ENCODE measurements at places on chromosomes 12 and 14.

DNA sequence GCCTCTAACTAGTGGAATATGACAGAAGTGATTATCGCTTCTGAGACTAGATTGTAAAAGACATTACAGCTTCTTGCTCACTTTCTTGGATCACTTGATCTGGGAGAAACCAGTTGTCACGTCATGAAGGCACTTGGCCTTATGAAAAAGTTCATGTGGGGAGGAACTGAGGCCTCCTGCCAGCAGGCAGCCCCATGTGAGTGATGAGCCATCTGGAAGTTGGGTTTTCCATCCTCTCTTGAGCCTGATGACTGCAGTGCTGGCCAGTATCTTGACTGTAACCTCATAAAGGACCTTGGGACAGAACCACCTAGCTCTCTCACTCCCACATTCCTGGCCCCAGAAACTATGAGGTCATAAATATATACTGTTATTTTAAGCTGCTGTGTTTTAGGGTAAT is 28.0 kb downstream of the TTLL5 start:
- DNase-seq: no peak

GRCh38 chr14:106218174-106218573 is 691.8 kb downstream of the TMEM121 start:
- DNase-seq: no peak

- DNase-seq: no peak
Observed at GRCh38 chr12:76560086-76560491, 518 bp upstream of the OSBPL8 start.

DNA sequence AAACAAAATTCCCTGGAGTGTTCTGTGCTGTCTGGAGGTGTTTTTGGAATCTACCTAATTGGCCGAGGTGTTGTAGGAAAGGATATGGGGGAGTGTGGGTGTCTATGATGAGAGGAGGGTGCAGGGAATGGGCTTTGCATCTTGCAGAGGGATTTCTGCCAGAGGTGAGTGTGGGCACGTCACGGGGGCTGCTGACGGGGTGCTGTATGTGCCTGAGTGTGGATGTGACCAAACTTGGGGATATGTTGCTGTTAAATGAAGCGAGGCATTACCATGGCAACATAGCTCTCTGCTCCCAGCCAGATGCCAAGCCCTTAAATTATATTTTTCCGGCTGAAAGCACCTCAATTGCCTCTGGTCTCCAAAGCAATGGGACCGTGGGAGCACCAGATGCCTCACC is 44.3 kb upstream of the SPTLC2 start:
- DNase-seq: no peak

GRCh38 chr12:92784797-92785562 is 82.2 kb downstream of the PLEKHG7 start:
- DNase-seq: no peak

GRCh38 chr12:25084816-25085215 is 110.1 kb downstream of the DNAI7 start:
- no peak for DNase-seq

DNA sequence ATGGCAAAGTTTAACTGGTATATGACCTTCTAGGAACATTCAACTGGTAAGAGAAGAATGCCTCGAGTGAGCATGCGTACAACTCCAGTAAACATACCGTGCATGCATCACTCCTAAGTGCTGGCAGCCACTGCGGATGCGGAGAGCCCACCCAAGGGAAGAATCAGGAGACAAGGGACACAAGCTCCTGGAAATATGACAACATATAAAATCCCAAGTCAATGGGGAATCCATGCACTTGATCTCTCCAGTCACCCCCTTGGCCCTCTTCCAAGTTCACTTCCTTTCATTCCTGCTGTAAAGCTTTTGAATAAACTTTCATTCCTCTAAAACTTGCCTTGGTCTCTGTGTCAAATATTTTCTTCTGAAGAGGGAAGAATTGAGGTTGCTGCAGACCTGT is 168.7 kb upstream of the TMCC3 start:
- DNase-seq: no peak

DNA sequence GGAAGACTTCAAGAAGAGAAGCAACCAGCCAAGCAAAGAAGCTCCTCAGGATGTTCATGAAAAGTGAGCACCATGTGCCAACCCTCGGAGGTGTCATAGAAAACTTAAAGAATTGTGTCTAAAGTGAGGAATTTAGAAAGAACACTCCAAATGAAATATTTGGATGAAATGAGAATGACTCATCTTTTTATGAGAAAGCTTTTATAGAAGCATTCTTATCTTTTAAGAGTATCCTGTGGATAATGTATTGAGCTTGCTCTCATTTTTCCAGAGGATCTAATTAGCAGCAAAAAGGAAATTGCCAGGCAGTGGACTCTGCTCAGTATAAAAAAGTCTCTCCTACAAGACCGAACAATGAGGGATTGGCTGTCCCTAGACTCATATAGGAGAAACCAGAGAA is 454.9 kb downstream of the LRIG3 start:
- DNase-seq: no peak

DNA sequence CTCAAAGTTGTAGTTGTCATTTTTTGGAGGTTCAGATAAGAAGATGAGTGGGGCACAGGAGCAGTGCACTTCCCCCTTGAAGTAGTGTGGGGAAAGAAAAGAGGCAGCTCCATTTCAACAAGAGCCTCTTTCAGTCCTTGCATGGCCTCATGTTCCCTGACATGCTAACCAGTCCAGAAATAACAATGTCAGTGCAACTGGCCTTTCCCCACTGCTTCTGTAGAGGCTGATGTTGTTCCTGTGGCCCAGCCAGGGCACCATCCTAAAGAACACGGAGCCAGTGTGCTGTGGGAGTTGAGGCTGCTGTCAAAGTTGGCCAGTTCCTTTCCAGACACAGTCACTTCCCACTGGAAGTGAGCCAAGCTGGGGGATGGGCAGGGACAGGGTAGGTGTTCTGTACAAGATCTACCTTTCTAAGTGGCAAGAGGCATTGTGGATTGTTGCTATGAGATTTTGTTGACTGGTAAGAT is 77.7 kb upstream of the SLC38A2 start:
- DNase-seq: no peak

GRCh38 chr12:115833704-115834103 is 443.8 kb downstream of the MED13L start:
- no peak for DNase-seq

- no peak for DNase-seq
Observed at GRCh38 chr12:2794191-2794735, 507 bp upstream of the FKBP4 start.

DNA sequence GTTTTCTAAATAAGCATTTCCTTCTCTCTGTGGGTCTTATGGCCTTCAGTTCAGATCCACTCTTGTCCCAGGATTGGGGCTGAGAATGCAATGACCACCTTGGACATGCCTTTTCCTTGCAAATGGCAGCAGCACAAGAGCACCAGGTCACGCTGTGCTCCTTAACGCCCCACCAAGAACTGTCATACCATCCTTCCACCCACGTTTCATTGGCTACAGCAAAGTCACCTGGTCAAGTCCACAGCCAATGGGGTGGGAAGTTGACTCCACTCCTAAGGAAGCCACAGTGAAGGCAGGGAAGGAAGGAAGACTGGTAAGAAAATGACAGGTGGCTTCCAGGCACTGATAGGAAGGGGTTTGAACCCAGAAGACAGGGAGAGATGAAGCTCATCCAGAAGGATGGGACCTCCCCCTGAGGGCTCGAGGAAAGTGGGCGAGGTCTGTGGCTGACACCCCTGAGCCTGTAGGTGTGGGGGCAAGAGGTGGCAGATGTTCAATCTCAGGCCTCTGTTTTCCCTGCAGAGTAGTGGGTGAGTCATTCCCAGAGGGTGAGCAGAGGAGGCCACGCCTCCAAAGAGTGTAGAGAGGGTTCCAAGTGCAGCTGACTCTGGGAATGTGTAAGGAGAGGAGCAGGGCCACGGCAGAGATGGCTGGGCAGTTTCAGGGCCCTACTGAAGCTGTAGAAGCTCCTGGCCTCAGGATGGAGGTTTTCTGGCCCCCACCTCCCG is 113.5 kb upstream of the VRK1 start:
- no peak for DNase-seq

DNA sequence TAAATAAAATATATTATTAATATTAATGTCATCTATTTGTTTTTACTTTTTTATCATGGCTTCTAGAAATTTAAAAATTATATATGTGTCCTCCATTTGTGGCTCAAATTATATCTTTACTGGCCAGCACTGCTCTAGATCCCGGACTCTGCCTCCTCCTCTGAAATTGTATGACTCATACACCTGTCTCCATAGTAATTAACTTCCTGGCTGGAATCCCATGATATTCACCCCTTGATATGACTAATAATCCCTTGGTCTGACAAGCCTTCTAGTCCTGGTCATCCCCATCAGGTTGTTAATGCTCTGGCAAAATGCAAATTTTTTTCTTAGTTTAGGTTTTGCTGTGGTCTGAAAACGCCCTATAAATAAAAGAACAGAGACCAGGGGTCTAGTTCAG is 116.2 kb downstream of the BMP4 start:
- DNase-seq: no peak

DNA sequence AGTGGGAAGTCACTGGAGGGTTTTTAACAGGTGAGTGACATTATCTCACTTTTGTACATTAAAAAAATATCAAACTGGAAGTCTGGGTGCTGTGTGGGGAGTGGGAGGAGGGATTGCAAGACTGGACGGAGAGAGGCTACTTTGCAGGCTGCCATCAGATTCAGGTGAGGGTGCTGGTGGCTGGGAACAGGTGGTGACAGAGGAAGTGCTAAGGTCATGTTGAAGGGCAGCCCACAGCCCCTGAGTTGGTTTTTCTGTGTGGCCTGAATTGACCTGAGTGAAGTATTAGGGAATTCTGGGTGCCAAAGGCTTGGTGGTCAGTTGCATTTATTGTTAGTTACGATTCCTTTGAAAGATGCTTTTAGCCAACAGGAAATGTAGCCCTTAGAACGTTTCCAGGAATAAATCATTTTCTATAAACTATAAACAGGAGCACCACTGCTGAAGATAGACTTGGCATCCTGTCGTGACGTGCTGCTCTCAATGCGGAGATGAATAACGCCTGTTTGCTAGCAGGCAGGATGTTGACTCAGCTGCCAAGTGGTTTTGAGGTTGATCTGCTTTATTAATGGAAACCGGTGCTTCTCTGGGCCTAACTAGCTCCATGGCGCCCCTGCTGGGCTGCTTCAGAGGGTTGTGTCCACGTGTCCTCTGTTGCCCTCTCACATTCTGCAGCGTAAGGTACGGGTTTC is 707.5 kb upstream of the TMEM132C start:
- no peak for DNase-seq

- DNase-seq: no peak
Observed at GRCh38 chr14:50116966-50117365, 594 bp upstream of the VCPKMT start.

DNA sequence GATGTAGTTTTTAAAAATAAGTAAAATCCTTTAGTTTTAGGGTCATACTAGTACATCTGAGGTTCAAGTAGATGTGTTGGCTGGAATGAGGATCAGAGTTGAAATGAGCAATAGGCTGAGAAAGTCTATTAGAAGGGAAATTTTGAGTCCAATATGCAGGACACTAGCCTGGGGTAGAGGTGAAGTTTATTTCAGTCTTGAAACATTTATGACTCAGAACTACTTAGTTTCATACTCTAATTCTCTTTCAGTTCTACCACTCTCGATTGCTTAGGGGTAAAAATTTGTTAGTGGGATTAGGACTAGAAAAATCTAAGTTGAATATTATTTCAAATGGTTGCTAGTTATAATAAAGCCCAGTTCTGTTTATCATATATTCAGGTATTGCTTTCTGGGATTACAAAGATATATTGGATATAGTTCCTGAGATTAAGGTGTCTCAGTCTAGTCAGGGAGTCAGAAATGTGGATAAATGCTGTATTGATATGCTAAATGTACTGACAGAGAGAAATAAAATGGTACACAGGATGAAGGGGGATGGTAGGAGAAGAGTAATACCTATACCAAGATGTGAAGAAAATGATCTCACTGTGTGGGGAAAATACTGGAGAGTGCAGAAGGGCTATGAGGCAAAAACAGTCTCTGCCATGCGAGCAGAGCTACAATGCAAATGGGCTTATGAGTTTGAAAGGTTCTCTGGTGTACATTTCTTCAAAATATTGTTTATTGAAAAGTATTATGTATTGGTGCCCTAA is 395.8 kb upstream of the FBXO33 start:
- DNase-seq: no peak

DNA sequence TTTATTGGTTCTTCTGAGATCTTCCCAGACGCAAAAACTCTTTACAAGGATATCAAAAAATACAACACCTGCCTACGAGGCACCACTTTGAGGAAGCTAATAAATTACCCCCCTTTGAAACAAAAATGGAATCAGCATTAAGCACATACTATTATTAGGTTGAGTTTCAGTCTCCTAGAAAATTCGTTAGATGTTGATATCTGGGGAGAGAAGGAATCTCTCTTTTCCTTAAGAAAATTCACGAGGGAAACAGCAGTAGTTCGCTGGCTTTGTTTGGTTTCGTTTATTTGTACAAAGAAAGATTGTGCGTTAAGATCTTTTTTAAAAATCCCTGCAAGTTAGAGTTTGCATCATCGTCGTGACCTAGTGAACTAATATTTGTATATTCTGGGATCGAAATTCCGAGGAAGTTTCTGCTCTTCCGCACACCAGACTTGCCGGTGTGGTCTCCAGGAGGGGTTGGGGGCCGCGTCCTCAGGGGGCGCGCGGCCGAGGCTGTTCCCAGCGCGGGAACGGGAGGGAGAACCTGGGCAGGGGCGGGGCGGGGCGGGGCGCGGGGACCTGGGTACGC is 12.1 kb downstream of the NKX2-1 start:
- DNase-seq: no peak

GRCh38 chr12:93180566-93180965 is 197.2 kb upstream of the NUDT4 start:
- DNase-seq: no peak

DNA sequence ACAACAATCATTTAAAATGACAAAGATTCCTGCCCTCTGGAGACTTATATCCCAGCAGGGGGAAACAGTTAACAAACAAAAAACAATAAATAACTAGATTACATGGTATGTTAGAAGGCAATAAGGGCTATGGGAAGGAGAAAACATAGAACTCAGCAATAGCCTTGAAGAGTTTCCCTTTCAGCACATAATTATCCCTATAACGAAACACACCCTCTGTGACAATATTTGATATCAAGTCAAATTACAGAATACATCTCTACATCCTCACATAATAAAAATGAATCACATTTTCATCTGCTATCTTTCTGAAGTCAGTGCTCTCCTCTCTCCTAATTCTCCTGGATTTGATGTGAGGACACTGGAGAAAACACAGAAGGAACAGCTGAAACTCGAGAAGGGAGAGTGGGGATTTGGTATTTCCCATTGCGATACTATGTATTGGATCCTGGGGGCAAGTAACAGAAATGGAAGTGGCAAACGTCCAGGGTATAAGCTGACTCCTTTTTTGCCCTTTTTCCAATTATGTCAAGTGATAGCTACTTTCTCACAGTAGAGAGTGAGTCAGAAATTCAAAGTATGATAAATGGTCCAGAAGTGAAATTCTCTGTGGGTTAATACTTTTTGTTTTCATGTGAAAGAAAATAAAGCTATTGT is 9.7 kb upstream of the PTGER2 start:
- DNase-seq: no peak

- DNase-seq: no peak
Observed at GRCh38 chr12:48690990-48691389, 9.0 kb upstream of the KANSL2 start.

Measured in CD4-positive, alpha-beta T cell (primary cell).